ENCODE measurements at places on chromosomes 11 and 22. TPM values are rescaled to one million over a fixed set of nuclear protein-coding genes. Genes with fewer than 3 reads are reported as not detected.

PTGDR2 gene
- total RNA-seq, result 31.5 TPM

LINC01488 gene
- not detected for total RNA-seq

OR10G4 gene
- total RNA-seq, result not detected

ROBO4 gene
- total RNA-seq, result 0.20 TPM

ZBTB16 gene
- total RNA-seq, result 13.7 TPM

EFCAB6 gene
- 0.20 TPM for total RNA-seq

RIMBP3C gene
- total RNA-seq, result 0.59 TPM

NUP50 gene
- total RNA-seq, result 168 TPM

SGSM1 gene
- 0.18 TPM for total RNA-seq

MS4A8 gene
- total RNA-seq, result not detected

CRYBB2 gene
- total RNA-seq, result not detected

GTSE1 gene
- total RNA-seq, result 74.4 TPM

OR2D2 gene
- total RNA-seq, result not detected

PKP3 gene
- total RNA-seq, result not detected

Data from T-helper 2 cell treated with Interferon-gamma antibody and Interleukin-4, amounts not matched to agents 100 ng/mL and 5 ng/mL, for 36 hours (primary cell).